Suprapubic skin (tissue), 4 donors: ENCODE measurements at places on chromosomes 7 and 10. TPM values are rescaled to one million over a fixed set of nuclear protein-coding genes. Genes with fewer than 3 reads are reported as not detected.

- DNase-seq = peak; percentile 51
Observed at GRCh38 chr10:132131581-132132420, 54.9 kb upstream of the DPYSL4 start.

GRCh38 chr10:3060481-3060889 is 6.9 kb upstream of the PFKP start:
- no peak for DNase-seq

DNA sequence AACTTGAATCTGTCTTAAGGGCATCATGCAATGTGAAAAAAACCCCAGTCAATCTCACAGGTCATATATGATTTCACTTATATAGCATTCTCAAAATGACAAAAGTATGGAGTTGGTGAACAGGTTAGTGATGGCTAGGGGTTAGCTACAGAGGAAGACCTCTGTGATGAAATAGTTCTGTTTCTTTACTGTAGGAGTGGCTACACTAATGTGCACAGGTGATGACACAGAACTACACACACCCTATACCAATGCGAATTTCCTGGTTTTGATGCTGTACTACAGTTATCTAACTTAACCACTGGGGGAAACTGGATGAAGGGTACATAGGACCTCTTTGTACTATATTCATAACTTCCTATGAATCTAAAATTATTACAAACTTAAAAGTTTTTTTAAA is 541.8 kb downstream of the PARD3 start:
- DNase-seq = no peak

DNA sequence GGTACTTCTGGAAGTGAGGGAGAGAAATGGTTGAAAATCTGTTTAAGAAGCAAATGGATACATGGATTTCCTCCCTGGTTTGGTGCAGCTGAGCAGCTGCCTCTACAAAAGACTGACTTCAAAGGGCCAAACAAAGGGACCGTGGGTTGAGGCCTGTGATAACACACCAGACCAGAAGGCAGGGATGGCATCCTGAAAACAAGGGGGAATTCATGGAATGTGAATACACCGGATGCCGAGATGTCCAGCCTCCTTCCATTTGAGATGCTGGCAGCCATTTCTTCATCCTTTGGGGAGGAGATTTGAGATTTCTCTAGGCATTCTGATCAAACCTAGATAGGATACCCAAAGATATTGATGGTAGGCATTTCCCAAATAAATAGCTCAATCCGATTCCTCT is 36.9 kb downstream of the TAF3 start:
- DNase-seq = no peak

SPDYE1 gene
- not detected for total RNA-seq

DNA sequence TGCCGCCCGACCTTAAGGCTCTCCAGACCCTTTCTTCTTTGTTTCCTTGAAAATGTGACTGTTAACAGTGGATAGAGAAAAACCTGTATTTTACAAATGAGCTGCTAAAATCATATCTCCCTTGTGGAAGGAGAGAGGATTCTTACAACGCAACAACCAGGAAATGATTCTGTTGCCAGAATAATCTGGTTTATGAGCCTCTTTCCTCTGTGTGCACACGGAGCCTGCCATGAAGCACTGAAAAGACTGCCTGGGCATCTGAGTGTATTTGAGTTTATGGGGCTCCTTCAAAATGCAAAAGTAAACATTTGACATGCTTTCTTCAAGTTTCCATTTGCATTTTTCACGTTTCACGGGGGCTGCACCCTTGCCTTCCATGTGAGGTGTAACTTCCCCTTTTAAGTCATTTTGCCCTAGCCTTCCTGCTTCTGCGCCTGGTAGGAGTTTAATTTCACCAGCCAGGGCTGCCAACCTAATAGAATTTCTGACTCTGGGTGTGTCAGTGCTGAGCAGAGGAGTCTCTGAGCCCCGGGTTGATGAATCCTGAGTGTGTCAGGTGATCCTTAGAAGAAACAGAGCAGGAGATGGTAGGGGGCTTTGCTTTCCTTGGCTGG is 101.2 kb downstream of the GRB10 start:
- no peak for DNase-seq

GRCh38 chr7:134761266-134761665 is 18.2 kb upstream of the CALD1 start:
- no peak for DNase-seq

DNA sequence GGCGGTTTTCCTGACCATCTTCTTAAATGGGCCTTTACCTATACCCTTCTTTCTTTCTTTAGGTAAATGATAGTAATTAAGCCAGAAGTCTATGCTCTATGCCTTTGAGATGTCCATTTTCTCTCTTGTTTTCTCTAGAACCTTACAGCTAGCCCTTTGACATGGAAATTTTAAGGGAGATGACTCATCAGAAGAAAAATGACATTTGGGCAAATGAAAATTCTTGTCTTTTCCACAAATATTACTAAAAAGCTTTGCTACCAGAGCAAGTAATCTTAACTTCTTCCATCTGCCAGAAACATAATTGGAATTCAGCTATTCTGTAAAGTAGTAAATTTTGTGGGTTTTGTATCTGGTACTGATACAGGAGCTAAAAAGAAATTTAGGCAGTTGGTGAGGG is 59.5 kb downstream of the CCDC3 start:
- DNase-seq = no peak

C10orf90 gene
- 6.5 TPM for total RNA-seq

GRCh38 chr7:99504281-99504602 is 220 bp upstream of the ZKSCAN5 start:
- DNase-seq = peak; percentile 99

GRCh38 chr7:108413782-108414492 is 42.3 kb downstream of the NRCAM start:
- DNase-seq = no peak

GRCh38 chr10:116080553-116080952 is 192.5 kb downstream of the GFRA1 start:
- no peak for DNase-seq

DNA sequence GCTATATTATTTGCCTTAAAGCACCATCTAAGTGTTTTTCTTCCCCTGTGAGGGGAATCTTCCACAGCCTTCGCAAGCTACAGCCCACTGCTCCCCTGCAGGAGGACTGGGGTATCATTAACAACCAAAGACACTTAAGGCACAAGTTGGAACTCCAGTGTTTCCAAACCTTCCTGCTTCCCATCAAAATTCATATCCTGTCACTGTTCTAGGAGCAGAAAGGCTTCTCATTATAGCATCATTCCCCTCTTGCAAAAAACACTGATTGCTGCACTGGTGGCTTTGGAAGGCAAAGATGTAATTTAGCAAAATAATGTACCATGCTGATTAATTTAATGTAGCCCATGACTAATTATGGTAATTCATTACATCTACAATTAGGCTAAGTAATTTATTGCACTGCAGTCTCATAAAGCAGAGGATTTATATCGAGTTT is 207.2 kb downstream of the SKAP2 start:
- DNase-seq = no peak

ASL gene
- total RNA-seq = 30.8 TPM

LDB3 gene
- not detected for total RNA-seq

- DNase-seq = no peak
Observed at GRCh38 chr7:121494516-121494915, 98.4 kb upstream of the FAM3C start.

- DNase-seq = no peak
Observed at GRCh38 chr10:73366381-73367298, 8.0 kb upstream of the CFAP70 start.

ZYX gene
- total RNA-seq = 62.2 TPM

EGR2 gene
- total RNA-seq = 20.1 TPM

DNA sequence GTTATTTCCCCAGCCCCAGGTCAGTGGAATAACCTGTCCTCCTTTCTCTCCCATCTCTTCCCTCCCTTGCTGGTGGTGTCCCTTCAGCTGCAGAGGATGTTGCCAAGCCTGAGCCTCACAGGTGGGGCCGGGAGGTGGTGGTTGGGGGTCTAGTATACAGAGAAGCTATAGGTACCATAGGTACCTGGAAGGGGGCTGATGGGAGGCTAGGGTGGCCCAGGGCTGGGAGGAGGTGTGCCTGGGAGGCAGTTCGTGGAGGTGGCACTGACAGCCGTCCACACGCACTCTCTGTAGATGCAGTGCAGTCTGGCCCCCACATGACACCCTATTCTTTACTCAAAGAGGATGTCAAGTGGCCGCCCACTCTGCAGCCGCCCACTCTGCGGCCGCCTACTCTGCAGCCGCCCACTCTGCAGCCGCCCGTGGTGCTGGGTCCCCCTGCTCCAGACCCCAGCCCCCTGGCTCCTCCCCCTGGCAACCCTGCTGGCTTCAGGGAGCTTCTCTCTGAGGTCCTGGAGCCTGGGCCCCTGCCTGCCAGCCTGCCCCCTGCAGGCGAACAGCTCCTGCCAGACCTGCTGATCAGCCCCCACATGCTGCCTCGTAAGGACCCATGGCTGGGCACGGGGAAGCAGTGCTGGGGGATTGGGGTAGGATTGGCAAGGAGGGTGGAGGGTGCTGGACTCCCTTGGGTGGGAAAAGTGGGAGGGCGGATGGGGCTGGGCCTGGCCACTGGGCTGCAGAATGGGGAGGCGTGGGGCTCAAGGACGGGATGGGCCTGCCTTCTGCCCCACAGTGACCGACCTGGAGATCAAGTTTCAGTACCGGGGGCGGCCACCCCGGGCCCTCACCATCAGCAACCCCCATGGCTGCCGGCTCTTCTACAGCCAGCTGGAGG is 9.5 kb downstream of the IRF5 start:
- DNase-seq = no peak

NME8 gene
- not detected for total RNA-seq

GRCh38 chr7:15620491-15621185 is 58.8 kb upstream of the AGMO start:
- no peak for DNase-seq

- DNase-seq = no peak
Observed at GRCh38 chr10:12697764-12698163, 303.7 kb downstream of the CCDC3 start.

DNA sequence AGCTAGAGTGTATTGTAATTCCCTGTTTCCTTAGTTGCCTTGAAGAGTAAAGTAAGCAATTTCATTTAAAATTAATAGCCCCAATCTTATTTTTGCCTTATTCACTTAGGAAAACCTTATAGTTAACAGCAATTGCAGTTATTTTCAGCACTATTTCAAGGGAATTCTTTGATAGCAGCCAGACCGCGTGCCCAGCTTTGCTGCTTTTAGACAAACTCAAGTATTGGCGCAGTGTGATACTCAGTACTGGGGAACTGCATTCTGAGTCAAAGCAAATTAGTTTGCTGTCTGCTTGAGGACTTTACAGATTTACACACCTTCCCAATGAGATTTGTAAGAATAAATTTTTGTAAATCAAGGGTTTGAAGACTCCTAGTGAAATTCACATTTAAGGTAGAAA is 21.2 kb downstream of the PRKG1 start:
- no peak for DNase-seq

- no peak for DNase-seq
Observed at GRCh38 chr7:91657483-91658071, 222.9 kb downstream of the MTERF1 start.

- DNase-seq = no peak
Observed at GRCh38 chr7:34991938-34992840, 45.1 kb downstream of the DPY19L1 start.

DNA sequence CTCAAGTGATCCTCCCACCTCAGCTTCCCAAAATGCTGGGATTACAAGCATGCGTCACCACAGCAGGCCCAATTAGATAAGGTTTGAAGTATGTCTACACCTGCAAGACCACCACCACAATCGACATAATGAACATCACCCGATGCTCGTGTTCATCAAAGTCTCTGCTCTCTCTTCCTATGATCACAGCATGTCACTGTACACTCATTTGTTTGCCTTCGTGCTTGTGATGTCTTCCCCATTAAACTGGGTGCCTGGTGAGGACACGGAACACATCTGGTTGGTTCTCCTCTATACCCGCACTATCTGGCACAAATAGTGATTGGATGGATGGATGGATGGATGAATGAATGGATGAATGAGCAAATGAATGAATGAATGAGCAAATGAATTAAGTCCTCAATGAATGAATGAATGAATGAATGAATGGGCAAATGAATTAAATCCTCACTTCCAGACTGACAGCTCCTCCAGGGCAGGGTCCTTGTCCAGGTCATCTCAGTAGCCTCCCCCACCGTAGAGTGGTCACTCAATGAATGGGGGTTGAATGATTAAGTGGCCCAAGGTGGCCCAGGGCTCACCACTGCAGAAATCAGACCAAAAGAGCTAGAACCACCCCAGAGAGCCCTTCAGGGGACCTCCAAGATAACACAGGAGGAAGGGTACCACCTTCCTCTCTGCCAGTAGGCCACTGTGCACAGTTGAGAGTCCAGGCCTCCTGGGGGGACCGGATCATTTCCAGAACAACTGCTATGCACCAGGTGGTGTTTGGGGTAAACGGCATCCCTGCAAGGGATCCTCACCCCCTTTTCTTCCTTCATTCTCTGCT is 101.9 kb upstream of the TNRC18 start:
- no peak for DNase-seq

DNA sequence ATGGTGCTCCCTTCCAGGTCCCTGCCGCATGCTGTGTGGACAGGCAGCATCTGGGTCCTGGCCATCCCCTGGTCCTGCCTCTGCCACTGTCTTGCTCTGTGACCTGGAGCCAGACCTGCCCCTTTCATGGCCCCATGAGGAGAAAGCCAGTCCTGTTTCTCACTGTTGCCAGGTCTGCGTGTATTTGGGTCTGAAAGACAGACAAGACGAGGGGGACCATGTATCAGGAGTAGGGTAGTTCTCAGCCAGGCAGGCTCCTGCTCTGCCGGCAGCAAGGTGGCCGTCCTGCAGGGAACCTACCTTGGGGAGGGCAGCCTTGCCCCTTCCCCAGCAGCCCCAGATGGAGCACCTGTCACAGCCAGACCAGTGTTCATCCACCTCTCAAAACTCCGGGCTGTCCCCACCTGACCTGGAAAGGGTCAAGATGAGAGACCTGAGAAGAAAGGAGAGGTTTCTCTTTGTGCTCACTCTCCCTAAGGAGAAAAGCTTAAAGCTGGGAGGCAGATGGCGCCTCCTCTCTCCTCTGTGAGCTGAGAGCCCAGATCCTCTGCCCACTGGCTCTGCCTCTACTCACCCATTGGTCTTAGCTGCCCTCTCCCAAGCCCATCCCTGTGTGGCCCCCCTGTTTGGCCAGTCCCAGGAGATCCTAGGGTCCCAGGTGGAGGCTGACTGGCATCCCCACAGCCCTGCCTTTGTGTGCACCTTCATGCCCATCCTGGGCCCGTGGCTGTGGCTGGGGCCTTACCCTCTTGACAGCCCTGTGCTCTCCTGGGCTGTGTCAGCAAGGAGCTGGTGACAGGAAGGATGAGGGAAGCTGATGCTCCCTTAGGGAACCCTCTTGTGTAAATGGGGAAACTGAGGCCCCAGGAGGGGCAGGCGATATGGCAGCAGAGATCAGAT is 116.1 kb upstream of the PCBD1 start:
- no peak for DNase-seq

- DNase-seq = no peak
Observed at GRCh38 chr7:94656658-94656924, 658 bp upstream of the SGCE start.

- no peak for DNase-seq
Observed at GRCh38 chr10:77282163-77282562, 355.4 kb downstream of the KCNMA1 start.

DNA sequence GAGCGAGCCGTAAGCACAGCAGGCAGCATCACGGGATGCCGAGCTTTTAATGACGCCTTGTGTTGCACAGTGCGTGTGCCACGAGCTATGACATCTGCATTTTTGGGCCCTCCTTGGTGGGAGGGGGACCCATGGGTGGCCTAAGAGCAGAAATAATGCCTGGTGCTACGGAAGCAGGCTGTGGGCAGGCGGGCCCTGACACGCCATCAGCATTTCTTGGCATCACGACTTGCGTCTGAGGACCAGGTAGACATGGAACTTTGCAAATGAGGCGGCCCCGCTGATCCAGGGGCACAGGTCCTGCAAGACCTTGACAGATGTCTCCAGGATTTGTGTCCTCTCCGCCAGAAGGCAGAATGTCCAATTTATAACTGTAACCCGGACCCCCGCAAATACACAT is 117.8 kb upstream of the RNF32 start:
- no peak for DNase-seq
